ENCODE measurements at places on chromosomes 12 and 14. TPM values are rescaled to one million over a fixed set of nuclear protein-coding genes. Genes with fewer than 3 reads are reported as not detected.

GRCh38 chr12:132085291-132085635 lies 58.9 kb downstream of the DDX51 start:
- peak; percentile 23 for DNase-seq

DNA sequence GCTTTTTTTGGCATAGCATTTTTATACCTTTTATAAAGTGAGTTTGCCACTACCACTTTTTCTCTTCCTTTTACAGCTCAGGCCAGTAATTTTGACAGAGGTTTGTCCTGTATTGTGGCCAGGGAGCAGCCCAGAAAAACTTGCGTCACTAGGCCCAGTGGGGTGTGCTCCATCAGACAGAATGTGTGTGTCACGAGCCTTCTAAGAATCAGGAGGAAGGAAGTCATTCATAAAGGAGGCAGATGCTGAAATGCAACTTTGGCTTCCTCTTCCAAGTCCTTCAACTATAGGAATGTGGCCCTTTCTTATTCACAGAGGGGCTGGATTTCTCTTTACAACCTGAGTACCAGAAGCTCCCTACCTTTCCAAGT lies 10.1 kb upstream of the RAB35 start:
- DNase-seq = peak; percentile 54

Gene NOVA1
- not detected for total RNA-seq

Gene LRR1
- total RNA-seq = 51.8 TPM

GRCh38 chr12:115611477-115611876 lies 666.0 kb downstream of the MED13L start:
- no peak for DNase-seq

Gene CARMIL3
- 0.75 TPM for total RNA-seq

Gene REP15
- 0.22 TPM for total RNA-seq

Gene PTPN21
- 0.17 TPM for total RNA-seq

DNA sequence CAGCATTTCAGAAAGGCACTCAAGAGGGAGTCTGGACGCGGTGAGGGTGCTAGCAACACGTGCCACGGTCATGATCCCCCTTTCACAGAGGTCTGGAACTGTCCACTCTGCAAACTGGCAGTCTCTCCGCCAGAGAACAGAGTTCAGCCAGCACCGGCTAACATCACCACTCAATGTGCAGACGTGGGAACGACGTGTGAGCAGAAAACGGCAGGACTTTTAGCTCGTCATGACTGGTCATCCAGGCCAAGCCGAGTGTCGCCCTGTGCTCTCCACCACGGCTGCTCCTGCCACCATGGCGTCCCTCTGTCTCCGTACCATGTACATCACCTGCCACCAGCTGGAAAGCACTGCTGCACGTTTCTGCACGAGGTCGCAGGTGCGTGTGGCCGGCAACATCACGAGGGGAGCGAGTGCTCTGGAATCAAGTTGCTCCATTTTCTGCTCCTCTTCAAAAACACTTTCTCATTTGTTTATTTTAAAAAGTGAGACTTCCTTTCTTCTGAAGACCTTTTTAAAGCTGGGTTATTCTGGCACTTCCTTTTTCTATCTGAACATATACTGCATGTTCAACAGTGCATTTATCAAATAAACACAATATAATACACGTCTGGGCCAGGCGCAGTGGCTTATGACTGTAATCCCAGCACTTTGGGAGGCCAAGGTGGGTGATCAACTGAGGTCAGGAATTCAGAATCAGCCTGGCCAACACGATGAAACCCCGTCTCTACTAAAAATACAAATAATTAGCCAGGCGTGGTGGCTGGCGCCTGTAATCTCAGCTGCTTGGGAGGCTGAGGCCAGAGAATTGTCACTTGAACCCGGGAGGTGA lies 28.0 kb downstream of the SLC15A4 start:
- DNase-seq = no peak

DNA sequence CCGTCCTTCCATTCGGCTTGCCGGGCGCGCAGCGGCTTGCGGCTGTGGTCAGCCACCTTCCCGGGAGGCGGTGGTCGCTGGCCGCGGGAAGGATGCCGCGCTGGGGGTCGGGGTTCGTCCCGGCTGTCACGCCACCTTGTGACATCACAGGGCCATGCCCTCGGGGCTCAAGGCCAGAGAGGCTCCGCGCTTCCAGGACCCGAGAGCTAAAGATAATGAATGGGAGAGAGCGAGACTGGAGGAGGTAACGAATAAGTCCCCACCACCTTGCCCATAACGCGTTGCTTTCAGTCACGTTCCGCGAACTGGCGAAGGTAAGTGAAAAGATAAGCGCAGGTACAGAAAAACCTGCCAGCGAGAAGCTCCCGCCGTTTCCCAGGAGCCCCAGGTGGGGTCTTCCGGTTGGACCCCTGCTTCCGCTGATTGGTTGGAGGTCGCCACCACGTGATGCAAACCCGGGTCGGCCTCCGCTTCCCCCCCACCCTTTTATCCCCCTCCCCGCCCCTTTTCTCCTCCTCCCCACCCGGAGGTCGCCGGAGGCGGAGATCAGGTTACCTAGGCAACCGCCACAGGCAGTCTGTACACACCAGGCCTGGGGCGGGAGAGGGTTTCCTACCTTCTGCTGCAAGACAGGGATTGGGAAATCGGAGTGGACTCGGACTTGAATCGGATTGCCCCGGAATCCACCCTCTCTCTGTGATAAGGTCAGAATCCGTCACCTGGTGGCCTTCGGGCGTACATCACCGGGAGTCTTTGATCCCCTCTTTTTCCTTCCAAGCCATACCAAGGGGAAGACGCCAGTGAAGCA lies at the start of gene LRRC9:
Gene LRRC9, plus strand, starts transcription at position 575 of the 808 bp plus-strand sequence.
- DNase-seq = peak; percentile 14

GRCh38 chr14:98555440-98555839 lies 716.6 kb downstream of the BCL11B start:
- DNase-seq = no peak

DNA sequence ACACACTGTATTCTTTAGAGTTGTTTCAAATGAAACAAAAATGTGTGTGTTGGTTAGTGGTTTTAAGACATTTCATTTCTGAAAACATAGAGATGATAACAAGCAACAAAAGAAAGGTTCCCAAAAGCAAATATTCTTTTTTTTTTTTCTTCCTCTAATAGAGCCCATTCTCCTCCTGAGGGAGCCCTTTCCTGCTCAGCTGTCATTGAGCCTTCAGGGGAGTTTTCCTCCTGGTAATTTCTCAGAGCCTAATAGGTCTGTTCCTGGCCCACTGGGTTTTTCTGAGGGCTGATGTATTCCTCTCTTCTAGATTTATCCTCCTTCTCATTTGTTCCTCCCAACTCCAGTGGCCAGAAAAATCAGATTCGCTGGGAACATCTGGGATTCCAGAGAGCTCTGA lies 654.5 kb downstream of the NOVA1 start:
- no peak for DNase-seq

GRCh38 chr12:51224625-51225024 lies 6.8 kb upstream of the POU6F1 start:
- DNase-seq = no peak

DNA sequence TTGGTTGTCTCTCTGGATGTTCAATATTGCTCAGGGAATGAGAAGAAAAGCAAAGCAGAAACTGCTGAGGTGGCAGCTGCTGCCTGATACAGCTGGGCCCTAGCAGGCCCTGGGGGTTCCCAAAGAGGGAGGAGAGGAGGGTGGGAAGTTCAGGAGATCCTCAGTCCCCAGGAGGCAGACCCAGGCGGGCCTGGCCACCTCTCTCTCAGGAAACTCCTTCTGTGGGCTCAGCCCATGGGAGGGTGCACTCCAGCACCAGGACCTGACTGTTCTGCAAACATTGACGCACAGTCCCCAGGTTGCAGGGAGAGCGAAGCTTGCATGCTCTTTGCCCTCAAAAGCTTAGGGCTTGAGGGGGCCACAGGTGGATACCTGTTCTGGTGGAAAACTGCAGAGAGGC lies 29.6 kb downstream of the IRF2BPL start:
- no peak for DNase-seq

Gene HOXC6
- total RNA-seq = not detected

Gene NANOG
- not detected for total RNA-seq

DNA sequence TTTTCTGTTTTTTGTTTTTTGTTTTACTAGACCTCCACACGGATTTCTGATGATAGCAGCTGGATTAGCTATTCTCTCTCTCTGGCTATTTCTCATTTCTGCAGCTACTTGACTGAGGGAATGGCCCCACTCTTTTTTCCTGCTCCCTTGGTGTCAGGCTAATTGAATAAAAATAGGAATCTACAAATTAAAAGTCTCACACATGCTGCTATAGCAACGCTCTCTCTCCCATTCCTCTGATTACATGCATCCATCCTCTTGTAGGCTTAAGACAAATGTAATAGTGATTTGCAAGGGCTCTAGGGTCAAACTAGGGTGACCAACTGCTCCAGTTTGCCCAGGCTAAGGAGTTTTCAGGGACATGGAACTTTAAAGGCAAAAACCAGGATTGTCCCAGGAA lies 221.8 kb downstream of the PHLDA1 start:
- DNase-seq = no peak

Gene VSIG10
- 7.6 TPM for total RNA-seq

Gene ITGB7
- 168 TPM for total RNA-seq

GRCh38 chr12:92537290-92537960 lies 165.4 kb upstream of the PLEKHG7 start:
- DNase-seq = no peak

Gene DHH
- total RNA-seq = not detected

- DNase-seq = no peak
Observed at GRCh38 chr12:119463211-119463926, 128.8 kb downstream of the CCDC60 start.

- DNase-seq = no peak
Observed at GRCh38 chr12:117240081-117240755, 49.9 kb upstream of the FBXO21 start.

Gene RIPK3
- 11.0 TPM for total RNA-seq

GRCh38 chr12:65276916-65277530 lies 1.5 kb upstream of the MSRB3 start:
- DNase-seq = no peak

Gene LRP1-AS
- total RNA-seq = not detected

Gene GPR84
- total RNA-seq = 2.6 TPM

Gene RPS6KL1
- 4.9 TPM for total RNA-seq

DNA sequence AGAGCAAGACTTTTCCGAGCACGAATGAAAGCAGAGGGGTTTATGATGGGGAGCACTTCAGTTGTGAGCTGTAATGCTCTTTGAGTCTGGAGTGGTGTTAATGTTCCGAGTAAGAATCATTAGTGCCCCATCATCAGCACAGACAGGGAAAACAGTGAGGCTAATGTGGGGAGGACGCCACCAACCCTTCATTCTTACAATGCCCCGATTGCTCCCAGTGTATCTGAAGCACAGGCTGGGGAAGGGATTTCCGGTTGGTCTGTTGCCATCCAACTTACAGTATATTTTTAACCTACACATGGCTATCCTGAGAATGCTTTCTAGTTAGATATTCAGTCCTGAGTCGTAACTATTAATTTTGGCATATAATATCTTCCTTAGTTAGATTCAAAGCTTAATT lies 141.6 kb downstream of the APAF1 start:
- no peak for DNase-seq

DNA sequence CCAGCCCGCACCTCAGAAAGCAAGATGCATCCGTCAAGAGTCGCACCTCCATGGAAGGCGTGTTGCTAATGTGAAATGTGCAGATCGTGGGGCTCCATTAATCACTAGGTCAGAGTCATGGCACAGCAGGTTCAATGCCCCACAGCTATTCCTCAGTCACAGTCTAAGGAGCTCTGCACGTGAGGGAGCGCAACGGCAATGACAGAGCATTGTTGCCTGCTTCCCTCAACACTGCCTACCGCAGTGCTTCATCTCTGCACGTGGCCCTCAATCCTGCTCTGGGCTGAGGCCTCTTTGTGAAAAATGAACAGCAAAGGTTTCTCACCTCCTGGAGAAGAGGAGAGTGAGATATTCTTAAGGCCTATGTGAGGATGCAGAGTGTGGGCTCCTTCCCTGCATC lies 995.2 kb upstream of the TMEM132C start:
- no peak for DNase-seq

DNA sequence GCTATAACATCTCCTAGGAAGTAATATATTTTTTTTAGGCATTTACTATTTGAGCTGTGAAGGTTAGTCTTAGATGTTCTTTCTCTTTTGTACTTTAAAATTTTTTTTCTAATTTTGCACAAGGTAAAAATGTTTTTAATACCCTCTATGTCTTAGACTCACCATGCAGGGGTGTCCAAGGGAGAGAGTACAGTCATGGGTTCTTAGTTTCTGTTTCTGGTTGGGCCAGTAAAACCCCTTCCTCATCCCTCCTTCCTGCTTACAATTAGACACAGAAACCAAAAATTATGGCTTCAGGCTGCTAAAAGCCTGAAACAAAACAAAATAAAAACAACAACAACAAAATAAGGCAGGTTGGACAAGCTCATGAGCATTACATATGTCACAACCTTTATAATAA lies 193.0 kb downstream of the SYT1 start:
- no peak for DNase-seq

Gene REM2
- total RNA-seq = 0.36 TPM

GRCh38 chr12:44287545-44287944 lies 451.7 kb downstream of the TMEM117 start:
- no peak for DNase-seq

GRCh38 chr14:73685328-73685727 lies 28.9 kb downstream of the PNMA1 start:
- no peak for DNase-seq

Gene ZNF26
- 10.8 TPM for total RNA-seq

DNA sequence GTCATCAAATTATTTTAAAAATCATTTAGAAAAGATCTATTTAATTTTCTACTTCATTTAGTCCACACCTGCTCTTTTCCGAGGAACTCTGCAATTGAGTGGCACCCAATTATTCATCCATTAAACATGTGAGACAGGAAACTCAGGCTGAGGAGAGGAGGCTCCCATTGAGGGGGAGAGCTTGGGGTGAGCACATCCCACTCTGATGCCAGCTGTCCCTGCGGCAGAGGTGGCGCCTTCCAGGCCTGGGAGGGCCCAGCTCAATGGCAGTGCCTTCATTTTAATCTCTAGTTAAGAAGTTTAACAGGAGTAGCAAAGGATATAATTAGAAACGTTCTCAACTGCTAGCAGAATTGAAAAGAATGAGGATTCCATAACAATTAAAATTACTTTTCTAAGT lies 92.0 kb downstream of the ITPR2 start:
- no peak for DNase-seq

- no peak for DNase-seq
Observed at GRCh38 chr12:709455-710020, 42.8 kb upstream of the WNK1 start.

GRCh38 chr12:121181181-121181580 lies 28.7 kb upstream of the P2RX4 start:
- DNase-seq = no peak

Measured in activated CD4-positive, alpha-beta memory T cell treated with anti-CD3 and anti-CD28 coated beads for 36 hours (primary cell).